ENCODE measurements at places on chromosomes 11 and 22.

- DNase-seq, result no peak
Observed at GRCh38 chr11:73059915-73060314, 82.2 kb downstream of the FCHSD2 start.

DNA sequence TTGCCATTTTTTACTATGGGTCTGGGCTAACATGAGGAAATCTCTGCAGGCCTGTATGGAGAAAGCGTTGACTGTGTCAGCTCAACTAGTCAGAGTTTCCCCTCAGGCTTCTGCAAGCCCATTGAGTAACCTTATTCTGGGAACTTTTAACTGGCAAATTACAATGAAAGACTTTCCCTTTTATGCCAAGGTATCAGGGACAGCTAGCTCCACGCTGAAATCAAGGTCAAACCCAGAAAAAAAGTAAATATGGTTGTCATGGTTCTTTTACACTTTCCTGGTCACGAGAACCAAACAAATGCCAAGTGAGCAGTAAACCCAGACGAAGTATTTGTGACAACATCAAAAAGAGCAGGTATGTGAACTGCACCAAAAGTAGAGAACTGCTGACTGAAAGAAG lies 13.8 kb downstream of the OSBP start:
- no peak for DNase-seq

DNA sequence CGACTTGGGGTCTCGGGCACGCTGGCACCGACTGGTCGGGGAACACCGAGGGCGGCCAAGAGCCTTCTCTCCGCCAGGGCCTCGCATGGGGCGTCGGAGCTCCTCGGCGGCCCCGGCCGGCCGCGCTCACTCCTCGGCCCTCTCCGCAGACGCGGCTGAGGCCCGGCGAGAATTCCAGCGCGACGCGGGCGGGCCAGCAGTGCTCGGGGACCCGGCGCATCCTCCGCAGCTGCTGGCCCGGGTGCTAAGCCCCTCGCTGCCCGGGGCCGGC lies 5.6 kb downstream of the TBX1 start:
- no peak for DNase-seq

DNA sequence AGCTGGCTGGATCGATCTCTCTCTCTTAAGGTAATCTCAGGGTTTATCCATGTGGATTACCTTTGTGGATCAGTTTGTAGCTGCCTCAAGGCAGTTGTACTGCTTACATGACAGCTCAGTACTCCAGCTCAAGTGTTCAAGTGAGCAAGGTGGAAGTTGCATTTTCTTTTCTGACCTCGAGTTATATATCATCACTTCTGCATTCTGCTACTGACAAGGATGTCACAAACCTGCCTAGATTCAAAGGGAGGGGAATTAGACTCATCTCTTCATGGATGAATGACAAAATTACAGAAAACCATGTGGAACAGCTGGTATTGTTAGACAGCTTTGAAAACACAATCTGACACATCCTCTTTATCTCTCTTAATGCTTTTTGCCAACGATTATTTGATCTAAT lies 6.1 kb upstream of the TCN2 start:
- no peak for DNase-seq

- DNase-seq, result no peak
Observed at GRCh38 chr11:102465696-102466095, 13.1 kb upstream of the TMEM123 start.

All from stimulated activated CD8-positive, alpha-beta memory T cell treated with anti-CD3 and anti-CD28 coated beads, Interleukin-4, amount 100 ng/mL, for 48 hours (primary cell).